ENCODE measurements at places on chromosomes 13 and 19.

GRCh38 chr13:81283561-81283960, 942.6 kb upstream of the SPRY2 start:
- DNase-seq = no peak

DNA sequence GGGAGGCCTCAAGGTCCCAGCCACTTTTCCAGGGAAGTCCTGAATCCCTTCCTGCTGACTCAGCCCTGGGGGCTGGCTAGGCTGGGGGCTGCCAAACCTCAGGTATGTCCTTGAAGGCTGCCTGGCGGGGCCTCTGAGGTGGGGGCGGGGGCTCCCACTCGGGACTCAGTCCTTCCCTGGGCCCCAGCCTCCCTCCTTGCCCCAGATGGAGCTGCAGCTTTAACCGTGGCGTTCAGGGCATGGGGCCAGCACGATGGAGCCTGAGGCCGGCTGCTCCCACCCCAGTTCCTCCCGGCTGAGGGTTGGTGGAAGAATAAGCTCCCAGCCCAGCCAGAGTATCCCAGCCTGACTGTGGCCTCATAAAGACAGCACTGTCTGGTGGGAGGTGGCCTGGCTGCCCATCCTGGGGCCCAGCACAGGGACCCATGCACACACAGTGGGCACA, 12.4 kb downstream of the CILP2 start:
- DNase-seq = no peak

GRCh38 chr13:30175166-30175565, 132.2 kb downstream of the KATNAL1 start:
- DNase-seq = no peak

GRCh38 chr19:35436477-35437405, 11.3 kb upstream of the FFAR2 start:
- no peak for DNase-seq

DNA sequence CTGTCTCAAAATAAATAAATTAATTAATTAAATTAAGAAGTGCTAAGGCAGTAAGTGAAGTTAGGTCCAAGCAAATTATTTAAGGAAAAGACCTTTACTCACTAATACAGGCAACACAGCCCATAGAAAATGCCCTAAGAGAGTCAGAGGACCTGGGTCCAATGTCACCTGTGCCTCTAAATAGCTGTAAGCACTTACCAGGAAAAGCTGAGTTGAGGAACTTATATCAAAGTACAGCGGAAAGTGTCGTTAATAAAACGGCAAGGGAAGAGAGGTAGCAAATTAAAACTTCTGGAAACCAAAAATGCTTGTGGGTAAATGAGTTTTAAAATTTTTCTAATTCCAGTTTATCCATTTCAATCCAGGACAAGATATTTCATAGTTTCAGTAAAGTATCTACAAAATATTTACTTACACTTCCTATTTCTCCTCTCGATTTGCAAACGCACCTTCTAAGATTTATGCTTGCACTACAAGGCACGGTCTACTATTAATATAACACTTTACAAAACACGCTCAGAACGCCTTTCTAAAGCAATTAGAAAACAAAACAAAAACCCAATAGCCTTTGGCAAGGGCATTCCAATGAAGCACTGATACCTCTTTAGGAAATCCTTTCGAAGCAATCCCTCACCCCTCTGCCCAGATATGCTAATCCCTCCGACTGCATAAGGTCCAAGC, 963 bp downstream of the VPS36 start:
- no peak for DNase-seq

DNA sequence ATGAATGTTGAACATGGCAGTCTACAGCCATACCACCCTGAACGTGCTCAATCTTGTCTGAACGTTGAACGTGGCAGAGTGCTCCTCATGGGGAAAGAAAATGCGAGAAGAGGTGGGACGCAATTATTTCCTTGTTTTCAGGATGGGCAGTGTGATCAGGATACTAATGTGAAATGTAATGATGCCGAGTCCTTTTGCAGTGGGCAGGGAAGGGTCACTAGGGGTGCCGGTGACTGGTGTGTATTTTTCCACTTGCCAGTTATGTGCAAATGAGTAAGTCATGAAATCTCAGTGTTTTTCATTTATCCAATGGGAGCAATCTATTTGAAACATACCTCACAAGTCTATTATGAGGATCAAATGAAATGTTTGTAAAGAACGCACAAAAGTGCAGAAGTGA, 84.8 kb downstream of the LNX2 start:
- DNase-seq = no peak

GRCh38 chr13:41678848-41679247, 221.5 kb downstream of the RGCC start:
- no peak for DNase-seq

DNA sequence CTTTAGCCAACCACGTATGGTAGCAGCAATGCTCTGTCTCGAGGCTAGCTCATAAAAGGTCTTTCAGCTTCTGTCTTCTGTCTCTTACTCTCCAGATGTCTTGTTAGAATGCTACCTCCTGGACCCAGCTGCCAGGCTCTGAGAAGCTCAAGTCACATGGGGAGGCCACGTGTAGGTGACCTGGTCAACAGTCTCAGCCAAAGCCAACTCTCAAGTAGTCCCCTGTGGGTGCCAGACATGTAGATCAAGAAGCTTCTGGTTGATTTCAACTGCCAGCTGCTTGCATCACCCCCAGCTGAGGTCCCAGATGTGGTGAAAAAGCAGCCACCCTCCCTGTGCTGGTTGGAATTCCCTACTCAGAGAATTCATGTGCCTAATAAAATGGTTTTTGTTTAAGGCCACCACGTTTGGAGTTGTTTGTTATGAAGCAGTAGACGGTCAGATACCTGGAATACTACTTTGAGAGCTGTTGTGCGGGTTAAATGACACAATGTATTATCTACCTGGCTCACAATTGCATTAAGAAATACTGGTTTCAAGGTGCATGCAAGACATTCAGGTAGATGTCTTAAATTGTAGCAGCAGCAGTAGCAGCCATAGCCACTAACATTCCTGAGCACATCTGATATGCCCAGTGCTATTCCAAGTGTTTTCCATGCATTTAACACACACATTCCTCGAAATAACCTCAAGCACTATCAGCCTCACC, 131.0 kb upstream of the RFC3 start:
- DNase-seq = no peak

DNA sequence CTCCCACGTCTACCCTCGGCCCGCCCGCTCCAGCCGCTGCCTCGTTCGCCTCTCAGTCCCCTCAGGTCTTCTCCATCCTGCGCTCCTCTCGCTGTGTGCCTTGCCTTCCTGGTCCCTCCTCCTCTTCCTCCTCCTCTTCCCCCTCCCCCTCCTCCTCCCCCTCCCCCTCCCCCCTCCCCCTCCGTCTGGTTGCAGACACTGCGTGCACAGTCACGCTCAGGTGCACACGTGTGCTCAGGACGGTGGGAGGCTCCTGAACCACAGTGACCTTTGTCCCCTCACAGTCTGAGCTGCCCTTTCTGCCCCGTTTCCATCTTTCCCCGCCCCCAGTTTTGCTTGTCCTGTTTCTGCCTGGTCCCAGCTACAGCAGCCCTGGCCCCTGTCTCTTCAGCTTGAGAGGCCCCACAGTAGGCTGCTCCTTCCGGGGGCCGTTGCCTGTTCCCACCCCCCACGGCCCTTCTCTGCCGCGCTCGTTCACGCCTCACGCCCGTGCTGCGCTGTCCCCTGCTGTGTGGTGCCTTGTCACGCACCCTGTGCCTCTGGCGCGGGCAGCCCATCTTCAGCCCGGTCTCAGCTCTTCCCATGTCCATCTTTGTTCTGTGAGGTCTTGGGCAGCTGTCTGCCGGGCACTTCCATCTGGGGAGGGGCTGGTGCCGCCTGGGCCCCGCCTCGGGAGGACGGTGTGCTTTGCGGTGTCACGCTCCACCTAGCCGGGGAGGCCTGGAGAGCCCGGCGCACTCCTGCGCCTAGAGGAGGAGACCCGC, 13.8 kb upstream of the RPS15 start:
- DNase-seq = no peak

DNA sequence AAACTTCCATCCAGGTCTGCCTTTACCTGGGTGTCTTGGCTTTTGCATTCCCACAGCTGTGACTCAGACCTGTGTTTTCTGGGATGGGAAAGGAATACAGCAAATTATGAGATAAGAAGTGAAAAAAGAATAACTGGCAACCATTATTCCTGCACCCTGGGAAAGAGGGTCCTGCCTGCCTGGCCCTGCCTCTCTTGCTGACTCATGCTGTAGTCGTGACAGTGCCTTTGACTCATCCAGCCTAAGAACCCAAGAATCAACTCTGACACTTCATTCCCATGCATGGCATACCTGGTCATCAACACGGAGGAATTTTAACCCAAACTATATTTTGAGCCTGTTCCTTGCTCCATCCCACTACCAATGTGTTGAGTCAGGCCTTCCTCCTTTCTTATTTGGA, 185.4 kb upstream of the SERP2 start:
- no peak for DNase-seq

DNA sequence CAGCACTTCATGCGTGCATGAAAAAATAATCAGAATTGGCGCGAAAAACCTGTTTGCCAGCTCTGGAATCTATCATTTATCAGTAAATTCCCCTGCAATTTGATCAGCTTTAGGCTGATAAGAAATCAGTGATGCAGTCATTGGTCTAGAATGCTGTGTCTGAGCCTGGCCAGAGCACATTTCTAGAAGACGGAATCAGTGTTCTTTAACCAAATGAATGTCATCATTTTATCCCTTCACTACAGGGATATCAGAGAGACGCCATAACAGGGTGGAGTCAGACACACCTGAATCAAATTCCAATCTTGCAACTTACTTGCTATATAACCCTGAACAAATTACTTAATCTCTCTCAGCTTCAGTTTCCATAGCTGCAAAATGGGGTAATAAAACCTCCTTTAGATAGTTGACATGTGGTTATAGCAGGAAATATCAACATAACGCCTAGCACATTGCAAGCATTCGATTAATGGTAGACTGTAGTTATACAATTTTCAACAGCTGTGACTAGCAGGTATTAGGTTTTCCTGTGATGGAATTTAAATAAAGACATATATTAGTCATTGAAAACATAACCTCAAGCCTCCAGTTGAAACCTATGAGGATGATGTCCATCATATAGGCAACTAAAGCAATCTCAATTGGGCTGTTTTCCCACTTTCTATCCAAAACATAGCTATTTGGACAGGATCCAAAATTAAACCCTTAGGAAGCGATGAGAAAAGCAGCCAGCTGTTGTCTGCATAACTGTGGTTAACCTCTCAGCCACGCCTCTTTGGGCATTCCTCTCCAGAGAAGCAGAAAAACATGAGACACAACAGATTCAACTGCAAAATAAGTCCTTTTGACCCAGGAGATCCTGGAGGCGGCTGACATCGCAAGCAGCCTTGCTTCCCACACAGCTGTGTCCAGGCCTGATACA, 51.6 kb upstream of the UBL3 start:
- peak; percentile 10 for DNase-seq

GRCh38 chr13:97702614-97703013, 250.9 kb upstream of the IPO5 start:
- no peak for DNase-seq

GRCh38 chr19:54709212-54709948, 14.9 kb upstream of the KIR3DL3 start:
- DNase-seq = no peak

- DNase-seq = no peak
Measured at GRCh38 chr19:1286487-1287353, 1.0 kb downstream of the EFNA2 start.

- no peak for DNase-seq
Measured at GRCh38 chr19:14517446-14517839, 754 bp downstream of the DNAJB1 start.

- no peak for DNase-seq
Measured at GRCh38 chr13:23889615-23890607, 711 bp upstream of the MIPEP start.

DNA sequence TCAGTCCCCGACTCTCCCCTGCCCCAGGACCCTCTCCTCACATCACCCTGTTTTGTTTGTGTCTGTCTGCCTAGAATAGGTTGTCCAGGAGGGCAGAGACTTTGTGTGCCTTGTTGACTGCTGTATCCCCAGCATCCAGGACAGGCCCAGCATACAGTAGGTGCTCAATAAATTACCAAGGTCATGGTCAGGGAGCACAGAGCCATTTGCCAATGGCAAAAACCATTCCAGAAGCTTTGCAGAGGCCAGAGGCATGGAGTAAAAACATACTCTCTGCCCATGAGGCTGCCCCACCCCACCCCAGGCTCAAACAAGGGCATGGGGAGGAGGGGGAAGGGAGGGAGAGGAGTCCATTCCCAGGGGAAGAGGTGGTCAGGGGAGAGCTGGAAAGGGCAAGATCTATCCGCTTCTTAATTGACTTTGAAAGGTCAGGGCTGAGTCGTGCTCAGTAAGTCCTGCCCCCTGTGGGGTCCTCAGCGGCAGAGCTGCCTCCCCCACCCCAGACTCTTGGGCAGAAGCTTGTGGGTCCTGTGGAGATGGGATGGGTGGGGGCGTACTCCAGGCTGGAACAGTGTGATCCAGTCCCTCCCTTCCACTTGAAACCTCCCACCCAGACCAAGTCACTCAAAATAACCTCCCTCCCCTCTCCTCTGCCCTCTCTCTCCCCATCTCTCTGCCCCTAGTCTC, 4.4 kb downstream of the GPR4 start:
- no peak for DNase-seq

DNA sequence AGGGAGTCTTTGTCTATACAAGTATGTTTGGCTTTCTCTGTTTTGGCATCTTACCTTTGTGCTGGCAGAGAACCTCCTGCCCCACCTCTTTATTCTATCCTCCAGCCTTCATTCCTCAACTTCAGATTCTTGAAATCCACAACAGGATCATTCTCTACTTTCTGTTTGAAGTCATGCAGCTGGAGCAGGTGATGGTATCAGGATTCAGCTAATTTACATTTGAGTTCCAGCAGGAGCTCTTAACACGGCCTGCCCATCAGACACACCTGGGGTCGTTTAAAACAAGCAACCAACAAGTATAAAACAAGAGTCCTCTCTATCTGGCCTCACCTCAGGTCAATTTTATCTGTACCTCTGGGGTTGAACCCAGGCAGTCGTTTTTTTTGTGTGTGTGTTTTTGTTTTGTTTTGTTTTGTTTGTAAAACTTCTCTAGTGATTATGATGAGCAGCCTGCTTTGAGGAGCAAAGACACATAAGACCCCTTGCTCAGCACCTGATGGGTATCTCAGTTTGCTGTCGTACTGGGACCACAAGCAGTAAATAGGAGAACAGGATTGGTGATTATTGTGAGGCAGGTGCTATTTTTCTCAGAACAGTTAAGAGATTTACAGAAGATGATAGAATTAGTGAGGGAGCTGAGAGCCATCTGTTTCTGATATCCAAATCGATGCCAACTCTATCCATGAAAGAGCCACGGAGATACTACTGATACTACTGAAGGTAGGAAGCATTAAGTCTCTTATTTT, 78.4 kb downstream of the GPC6 start:
- no peak for DNase-seq

All from activated CD4-positive, alpha-beta T cell treated with anti-CD3 and anti-CD28 coated beads for 24 hours (primary cell).